ENCODE measurements at places on chromosomes 7 and 10.

DNA sequence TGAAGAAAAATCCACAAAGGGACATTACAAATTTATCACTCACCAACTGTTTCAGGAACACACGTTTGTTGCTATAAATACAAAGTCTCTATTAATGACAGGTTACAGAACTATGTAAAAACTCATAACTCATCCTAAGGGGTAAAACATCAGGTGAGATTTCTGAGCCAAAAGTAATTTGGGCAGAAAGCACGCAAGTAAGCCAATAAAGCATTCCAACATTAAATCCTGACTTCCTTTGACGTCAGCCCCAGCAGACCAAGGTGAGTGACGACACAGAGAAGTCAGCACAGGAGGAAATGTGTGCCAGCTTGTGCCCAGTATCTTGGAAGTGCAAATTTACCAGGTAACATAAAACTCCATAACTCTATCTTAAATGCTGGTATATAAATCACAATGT lies 45.7 kb downstream of the IMMP2L start:
- DNase-seq, result no peak

- no peak for DNase-seq
These were observed at the start of gene DHX32 for GRCh38 chr10:125881192-125881591. DHX32 (minus strand) TSS chr10:125881292; CDS start chr10:125880824, 468 bp downstream.

GRCh38 chr7:27151341-27151930 lies 947 bp downstream of the HOXA3 start:
- DNase-seq, result no peak

DNA sequence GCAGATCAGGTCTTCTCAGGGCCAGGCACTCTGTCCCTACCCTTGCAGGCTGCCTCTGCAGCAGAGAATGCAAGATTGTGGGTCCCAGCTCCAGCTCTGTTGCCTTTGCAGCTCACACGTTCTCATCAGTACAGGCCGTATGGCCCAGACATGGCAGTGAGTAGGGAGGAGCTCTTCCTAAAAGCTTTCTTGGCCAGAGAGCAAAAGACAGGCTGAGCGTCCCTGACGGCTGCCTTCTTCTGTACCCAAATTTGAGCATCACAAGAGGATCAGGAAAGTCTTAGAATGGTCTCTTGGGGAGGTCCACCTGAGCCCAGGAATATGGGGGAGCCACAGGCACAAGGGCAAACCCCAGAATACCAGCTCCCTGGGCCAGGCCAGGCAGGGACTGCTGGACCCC lies 266.3 kb upstream of the ZMIZ1 start:
- DNase-seq, result no peak

GRCh38 chr10:116132780-116133399 lies 140.1 kb downstream of the GFRA1 start:
- DNase-seq, result no peak

DNA sequence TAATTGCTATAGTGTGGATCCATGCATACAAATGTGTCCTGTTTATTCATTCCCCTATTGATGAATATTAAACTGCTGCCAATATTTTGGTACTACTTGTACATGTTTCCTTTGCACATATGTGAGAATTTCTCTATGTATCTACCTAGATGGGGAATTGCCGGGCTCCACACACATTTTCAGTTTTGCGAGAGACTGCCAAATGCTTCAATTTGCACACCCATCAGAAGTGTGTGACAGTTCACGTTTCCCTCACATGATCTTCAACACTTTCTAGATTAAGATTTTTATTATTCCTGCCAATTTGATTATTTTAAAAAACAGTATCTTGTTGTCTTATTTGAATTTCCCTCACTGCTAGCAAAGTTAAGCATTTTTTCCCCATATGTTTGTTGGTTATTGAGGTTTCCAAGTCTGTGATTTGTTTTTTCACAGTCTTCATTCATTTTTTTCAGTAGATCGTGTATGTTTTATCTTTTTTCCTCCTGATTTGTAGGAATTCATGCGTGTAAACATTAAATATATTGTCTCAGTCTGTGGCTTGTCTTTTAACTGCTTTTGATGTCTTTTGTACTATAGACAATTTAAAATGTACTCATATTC lies 2.4 kb upstream of the KLF14 start:
- no peak for DNase-seq

DNA sequence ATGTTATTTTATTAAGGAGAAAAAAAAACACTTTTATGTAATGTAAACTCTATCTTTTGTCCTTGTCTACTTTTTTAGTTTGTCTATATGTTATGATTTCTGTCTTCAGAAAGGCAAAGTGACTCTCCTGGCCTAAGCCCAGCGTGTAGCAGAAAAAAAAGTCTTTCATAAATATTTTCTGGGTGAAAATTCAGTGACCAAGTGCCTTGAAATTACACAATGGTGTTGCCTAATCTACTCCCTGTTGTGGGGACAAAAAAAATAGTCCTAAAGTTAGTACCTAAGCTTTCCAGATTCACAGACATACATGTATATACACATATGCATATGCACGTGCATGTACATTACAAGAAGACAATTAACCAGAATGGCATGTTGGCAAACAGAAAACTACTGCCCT lies 1257.8 kb upstream of the SORCS1 start:
- DNase-seq, result no peak

GRCh38 chr10:113135025-113135424 lies 185.0 kb downstream of the TCF7L2 start:
- no peak for DNase-seq

DNA sequence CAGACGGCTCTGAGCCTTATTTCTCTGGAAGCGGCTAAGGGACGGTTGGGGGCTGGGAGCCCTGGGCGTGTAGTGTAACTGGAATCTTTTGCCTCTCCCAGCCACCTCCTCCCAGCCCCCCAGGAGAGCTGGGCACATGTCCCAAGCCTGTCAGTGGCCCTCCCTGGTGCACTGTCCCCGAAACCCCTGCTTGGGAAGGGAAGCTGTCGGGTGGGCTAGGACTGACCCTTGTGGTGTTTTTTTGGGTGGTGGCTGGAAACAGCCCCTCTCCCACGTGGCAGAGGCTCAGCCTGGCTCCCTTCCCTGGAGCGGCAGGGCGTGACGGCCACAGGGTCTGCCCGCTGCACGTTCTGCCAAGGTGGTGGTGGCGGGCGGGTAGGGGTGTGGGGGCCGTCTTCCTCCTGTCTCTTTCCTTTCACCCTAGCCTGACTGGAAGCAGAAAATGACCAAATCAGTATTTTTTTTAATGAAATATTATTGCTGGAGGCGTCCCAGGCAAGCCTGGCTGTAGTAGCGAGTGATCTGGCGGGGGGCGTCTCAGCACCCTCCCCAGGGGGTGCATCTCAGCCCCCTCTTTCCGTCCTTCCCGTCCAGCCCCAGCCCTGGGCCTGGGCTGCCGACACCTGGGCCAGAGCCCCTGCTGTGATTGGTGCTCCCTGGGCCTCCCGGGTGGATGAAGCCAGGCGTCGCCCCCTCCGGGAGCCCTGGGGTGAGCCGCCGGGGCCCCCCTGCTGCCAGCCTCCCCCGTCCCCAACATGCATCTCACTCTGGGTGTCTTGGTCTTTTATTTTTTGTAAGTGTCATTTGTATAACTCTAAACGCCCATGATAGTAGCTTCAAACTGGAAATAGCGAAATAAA lies 175.5 kb downstream of the RNF216 start:
- DNase-seq, result no peak

- no peak for DNase-seq
These were observed 116.1 kb upstream of the ZMIZ1 start for GRCh38 chr10:78952686-78953085.

- no peak for DNase-seq
These were observed 10.3 kb upstream of the PCBD1 start for GRCh38 chr10:70898687-70899086.

GRCh38 chr7:149713061-149713730 lies 60.2 kb downstream of the ZNF467 start:
- DNase-seq, result no peak

DNA sequence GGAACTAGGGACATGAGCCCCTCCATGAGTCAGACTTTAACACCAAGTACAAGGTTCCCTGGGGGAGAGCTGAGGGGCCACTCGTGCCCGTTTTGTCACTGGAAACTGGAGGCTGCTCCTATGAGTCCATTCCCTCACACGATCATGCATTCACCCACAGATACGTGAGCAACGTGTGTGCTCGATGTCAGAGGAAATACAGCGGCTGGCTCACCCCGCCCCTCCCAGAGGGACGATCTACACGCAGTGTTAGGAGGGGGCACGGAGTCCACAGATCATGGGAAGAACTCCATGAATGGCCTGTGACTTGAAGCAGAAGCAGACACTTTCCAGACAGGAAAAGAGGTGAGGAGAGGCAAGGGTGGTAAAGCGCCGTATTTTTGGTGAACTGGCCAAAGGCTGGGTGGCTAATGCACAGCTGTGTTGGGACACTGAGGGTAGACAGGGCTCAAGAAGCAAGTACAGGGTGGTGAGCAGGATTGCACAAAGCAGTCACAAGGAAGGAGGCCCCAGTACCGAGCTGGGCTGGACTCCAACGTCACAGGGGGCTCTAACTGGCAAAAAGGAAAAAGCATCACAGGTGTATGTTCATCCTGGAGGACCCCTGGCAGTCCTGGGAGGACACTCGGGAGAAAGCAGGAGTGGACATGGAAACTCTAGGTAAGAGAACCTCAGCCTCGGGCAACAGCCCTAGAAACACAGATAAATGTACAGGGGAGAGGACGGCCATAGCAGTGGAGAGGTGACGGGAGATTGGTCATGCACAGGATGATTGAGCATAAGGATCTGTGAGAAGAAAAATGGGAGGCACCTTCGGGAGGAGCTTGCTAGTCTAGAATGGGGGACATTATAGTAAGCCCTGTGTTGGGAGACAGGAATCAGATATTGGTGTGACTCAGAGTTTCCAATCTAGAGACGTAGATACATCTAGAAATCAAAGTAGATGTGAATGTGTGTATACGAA lies 41.2 kb downstream of the TNS3 start:
- no peak for DNase-seq

GRCh38 chr7:122719010-122719578 lies 16.4 kb upstream of the RNF148 start:
- DNase-seq, result no peak

- DNase-seq, result no peak
These were observed 7.5 kb downstream of the MNX1 start for GRCh38 chr7:157002819-157003421.

GRCh38 chr10:132809232-132810140 lies 23.5 kb upstream of the NKX6-2 start:
- no peak for DNase-seq

- no peak for DNase-seq
These were observed 59.0 kb downstream of the PODXL start for GRCh38 chr7:131497454-131497853.

- no peak for DNase-seq
These were observed 137.3 kb downstream of the TCF7L2 start for GRCh38 chr10:113087165-113088029.

DNA sequence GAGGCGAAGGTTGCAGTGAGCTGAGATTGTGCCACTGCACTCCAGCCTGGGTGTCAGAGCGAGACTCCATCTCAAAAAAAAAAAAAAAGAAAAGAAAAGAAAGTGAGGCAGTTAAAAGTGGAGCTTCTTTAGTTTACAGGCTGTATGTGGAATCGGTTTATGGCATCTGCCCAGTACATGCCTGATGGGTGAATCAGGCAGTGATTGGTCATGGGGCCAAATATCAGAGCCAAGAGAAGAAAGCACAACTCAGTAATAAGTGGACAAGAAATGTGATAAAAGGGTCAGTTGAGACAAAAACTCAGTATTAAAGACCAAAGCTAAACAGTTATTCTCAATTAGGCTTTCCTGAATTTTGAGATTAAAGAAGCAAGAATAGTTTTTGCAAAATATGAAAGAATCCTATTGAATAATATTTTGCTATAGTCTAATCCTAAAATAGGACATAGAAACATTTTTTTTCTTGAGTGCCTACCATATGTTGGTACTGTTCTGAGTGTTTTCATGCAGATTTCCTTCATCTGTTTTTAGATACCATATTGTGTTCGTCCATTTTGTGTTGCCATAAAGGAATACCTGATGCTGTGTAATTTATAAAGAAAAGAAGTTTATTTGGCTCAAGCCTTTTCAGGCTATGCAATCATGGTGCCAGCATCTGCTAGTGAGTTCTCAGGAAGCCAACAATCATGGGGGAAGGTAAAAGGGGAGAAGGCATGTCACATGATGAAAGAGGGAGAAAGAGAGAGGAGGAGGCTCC lies 14.4 kb downstream of the CDC14C start:
- DNase-seq, result no peak

- DNase-seq, result no peak
These were observed 200.4 kb upstream of the NFE2L3 start for GRCh38 chr7:25951414-25952260.

DNA sequence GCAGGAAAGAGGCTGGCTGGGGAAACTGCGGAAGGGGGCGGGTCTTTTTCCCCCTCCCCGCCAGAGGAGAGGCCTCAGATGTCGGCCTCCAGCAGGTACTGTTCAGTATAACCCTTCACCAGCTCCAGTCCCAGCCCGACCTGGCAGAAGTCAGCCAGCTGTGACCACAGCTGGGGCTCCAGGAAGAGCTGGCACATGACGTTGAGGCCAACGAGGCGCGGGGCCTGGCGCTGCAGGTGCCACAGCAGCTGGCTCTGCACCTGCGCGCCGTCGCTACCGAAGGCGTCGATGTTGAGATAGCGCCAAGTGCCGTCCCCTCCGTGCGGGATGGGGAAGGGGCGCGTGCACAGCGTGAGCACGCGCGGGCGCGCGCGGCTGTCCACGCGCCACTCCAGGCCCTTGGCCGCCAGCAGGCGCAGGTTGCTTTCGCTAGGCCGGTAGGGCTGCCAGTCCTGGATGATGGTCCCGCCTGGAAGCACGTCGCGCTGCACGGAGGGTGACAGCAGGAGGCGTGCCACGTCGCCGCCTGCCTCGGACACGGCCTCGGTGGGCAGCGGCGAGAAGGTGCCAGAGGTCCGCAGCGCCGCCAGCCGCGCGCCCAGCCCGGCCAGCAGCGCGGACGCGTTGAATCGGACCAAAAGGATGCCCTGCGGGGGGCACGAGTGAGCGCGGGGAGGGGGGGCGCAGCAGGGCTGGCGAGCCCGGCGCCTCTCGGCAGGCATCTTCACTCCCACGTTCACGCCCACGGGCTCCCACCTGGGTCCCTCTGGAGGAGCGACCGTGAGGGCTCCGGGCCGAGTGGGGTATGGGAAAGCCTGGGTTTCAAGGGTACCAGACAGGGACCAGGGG lies 6.9 kb upstream of the VGF start:
- DNase-seq, result peak; percentile 21

DNA sequence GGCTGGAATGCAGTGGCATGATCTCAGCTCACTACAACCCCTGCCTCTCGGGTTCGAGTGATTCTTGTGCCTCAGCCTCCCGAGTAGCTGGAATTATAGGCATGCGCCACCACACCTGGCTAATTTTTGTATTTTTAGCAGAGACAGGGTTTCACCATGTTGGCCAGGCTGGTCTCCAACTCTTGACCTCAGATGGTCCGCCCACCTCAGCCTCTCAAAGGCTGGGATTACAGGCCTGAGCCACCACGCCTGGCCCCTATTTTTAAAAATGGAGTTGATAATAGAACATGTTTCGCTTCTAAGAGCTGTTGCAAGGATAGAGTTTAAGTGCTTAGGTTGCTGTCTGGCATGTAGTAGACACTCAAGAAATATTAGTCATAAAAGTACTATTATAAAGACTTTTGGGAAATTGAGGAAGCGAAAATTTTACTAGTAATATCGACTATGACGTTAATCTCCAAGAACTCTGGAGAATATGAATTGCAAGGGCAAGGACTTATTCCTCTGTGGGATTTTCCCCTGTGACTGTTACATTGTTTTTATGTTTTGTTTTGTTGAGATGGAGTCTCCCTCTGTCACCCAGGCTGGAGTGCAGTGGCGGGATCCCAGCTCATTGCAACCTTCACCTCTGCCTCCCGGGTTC lies 7.9 kb downstream of the GTF2I start:
- DNase-seq, result no peak

Data from NCI-H1417 treated with DMSO at 0.1 percent for 48 hours (cell line).